Cardiac septum (tissue), 1 donor: ENCODE measurements at places on chromosomes 16 and 17. TPM values are rescaled to one million over a fixed set of nuclear protein-coding genes. Genes with fewer than 3 reads are reported as not detected.

GRCh38 chr16:69934044-69934443 is 17.1 kb upstream of the CLEC18A start:
- no peak for DNase-seq

The TMEM114 gene
- not detected for total RNA-seq

DNA sequence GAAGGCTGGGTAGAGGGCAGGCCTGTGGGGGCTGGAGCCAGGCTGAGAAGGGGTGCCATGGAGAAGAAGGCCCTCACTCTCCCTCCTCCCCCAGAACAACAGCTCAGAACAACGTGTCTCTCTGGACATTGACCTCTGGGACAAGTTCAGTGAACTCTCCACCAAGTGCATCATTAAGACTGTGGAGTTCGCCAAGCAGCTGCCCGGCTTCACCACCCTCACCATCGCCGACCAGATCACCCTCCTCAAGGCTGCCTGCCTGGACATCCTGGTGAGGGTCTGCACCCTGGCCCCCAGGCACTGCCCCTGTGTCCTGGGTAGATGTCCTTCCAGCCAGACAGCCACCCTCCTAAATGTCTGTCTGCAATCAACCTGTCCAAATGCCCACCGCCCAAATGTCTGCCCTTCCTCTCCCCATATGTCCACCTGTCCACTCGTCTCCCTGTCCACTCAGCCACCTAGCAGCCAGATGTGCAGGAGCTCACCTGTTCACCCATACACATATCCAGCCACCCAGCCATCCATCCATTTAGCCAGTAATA is 12.2 kb downstream of the GJD3 start:
- DNase-seq: no peak

DNA sequence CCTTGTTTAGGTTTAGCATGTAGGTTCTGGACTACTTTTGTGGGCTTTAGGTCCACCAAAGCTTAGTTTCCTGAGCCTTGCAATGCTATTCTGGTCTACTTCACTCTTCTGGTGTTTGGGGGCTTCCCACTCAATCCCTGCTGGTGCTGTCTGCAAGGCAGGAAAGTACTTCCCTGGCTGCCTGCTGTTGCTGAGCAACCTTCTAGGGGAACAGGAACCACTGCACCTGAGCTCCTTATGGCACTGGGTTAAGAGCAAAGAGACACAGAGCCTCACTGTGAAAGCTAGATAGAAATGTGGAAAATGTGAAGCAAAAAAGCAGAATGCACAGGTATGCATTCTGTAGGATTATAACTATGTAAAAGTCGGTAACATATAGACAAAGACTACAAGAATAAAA is 17.0 kb downstream of the MPO start:
- DNase-seq: no peak

The PYY gene
- not detected for total RNA-seq
